ENCODE measurements at places on chromosomes 13 and 19.
A peak's percentile ranks its signal among the peaks of the same experiment; 100 is the strongest.

GRCh38 chr19:13825489-13826441, 30.5 kb downstream of the ZSWIM4 start:
- no peak for DNase-seq

GRCh38 chr13:110137680-110138009, 169.3 kb downstream of the COL4A1 start:
- peak; percentile 31 for DNase-seq

GRCh38 chr13:50344717-50345116, 329.5 kb downstream of the KCNRG start:
- no peak for DNase-seq

GRCh38 chr13:107065036-107065435, 497.1 kb upstream of the ARGLU1 start:
- DNase-seq = no peak

DNA sequence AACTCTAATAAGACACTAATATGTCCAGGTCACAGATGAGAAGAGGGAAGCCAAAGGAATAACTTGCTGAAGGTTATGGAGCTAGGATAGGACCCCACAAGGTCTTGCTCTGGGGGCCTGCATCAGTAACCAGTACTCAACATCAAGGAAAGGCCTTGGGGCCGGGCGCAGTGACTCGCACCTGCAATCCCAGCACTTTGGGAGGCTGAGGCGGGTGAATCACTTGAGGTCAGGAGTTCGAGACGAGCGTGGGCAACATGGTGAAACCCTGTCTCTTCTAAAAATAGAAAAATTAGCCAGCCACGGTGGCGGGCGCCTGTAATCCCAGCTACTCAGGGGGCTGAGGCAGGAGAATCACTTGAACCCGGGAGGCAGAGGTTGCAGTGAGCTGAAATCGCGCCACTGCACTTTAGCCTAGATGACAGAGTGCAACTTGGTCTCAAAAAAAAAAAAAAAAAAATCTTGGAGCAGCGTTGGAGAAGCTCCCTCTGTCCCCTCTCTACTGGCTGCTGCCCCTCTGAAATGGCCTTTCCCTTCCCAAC, 1.8 kb downstream of the LONP1 start:
- DNase-seq = no peak

- no peak for DNase-seq
These were observed 418.3 kb downstream of the DIAPH3 start for GRCh38 chr13:59745392-59745788.

DNA sequence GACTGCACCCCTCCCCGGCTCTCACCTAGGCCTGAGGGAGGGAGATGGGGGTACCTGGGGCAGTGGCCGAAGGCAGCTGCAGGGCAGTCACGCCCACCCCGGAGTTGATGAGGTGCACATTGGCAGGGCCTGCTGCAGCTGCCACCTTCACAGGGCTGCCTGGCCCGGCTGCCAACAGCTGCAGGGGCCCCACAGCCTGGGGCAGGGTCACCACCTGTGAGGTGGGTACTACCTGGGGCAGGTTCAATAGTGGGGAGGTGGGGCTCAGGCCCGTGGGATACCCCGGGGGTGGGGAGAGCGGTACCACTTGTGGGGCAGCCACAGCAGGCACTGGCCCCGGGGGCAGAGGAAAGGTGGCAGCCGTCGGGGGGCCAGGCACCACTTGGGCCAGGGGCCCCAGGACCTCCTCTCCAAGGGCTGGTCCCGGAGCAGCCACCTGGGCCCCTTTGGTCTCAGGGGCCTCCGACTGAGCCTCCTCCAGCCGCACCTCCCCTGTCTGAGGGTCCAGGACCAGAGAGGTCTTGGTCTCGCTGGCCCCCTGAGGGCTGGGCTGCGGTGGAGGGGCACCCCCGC, 2.7 kb downstream of the SIX5 start:
- no peak for DNase-seq

DNA sequence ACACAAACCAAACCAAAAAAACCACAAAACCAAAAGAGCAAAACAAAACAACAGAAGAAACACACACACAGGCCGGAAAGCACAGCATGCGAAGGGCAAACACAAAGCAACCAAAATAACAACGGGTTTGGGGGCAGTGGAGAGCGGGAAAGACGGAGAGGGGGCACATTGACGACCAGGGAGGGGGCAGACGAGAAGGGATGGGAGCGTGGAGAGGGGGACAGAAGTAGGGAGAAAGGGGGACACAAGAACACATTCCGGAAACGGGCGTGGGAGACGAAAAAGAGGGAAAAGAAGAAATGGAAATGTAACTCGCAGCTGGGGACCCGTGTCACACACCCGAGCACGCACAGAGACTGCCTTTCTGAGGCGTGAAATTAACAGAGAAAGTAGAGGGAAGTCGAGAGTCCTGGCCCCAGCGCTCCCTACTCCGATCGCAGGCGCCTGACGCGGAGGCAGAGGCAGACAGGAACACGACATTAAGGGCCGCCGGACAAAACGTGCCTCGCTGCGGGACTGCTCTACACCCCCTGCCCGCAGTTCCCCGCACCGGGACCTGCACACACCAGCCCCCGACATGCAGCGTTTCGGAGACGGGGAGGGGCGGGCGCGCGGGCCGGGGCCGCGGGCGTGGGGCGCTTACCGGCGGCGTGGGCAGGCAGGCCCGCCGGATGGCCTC, 652 bp downstream of the POU4F1 start:
- DNase-seq = no peak

DNA sequence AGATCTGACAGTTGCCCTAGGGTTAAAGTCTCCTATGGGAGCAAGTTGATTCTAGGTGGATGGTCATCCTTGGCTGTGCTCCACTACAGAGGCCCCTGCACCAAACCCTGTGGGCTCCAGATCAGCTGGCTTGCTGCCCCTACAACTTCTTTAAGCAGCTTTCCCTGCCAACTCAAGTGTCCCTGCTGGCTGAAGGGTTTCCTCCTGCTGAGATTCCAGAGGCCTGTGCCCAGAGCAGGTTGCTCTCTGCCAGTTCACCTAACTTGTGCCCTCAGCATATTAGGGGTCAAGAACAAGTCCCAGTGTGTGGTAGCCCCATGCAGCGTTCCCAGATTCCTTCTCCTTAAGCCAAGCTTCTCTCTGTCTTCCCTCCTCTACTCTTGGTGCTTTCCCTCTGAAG, 85.6 kb downstream of the ZMYM2 start:
- no peak for DNase-seq

- DNase-seq = no peak
These were observed 789.1 kb upstream of the SLITRK5 start for GRCh38 chr13:86882107-86882506.

GRCh38 chr19:48963371-48964204, 1.5 kb upstream of the FTL start:
- DNase-seq = no peak

- no peak for DNase-seq
These were observed 1004.2 kb downstream of the UQCRFS1 start for GRCh38 chr19:28208745-28209144.

- no peak for DNase-seq
These were observed 38.4 kb downstream of the RFX2 start for GRCh38 chr19:6071875-6072274.

- no peak for DNase-seq
These were observed 5.0 kb downstream of the RNF113B start for GRCh38 chr13:98171900-98172589.

DNA sequence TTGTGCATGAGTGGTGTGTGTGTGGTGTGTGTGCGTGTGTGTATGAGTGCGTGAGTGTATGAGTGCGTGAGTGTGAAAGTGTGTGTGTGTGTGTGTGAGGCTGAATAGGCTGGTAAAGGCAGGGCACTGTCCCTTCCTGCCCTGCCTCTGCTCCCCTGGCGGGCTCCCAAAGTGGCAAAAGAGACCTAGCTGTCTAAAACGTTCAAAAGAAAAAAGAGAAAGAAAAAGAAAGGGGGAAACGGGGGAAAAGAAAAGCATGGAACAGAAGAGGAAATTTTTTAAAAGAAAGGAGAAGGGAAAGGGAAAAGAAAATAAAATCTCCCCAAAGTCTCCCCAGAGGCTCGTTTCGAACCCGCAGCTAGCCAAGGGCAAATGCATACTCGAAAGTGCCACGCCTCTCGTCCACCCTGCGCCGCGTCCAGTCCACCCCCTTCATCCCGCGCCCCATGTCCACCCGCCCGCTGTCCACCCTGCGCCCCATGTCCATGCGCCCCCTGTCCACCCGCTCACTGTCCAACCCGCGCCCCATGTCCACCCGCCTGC, 37.0 kb upstream of the FLT1 start:
- no peak for DNase-seq

- no peak for DNase-seq
These were observed 76.8 kb downstream of the TUBGCP3 start for GRCh38 chr13:112510987-112511685.

DNA sequence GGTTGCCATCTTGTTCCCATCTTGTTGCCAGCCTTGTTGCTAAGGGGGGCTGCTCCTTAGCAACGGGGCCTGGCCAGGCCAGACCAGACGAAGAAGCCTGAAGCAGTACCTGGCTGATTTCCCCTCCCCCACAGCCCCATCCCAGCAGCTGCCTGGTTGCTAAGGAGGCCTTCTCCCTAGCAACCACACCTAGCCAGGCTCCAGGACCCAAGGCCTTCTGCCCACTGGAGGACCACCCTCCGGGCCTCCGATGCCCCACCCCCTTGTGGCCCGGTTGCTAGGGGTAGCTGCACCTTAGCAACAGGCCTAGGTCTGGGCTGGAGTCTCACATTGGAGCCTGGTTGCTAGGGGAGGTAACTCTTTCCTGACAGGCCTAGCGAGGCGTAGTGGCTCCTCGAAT, 3.9 kb downstream of the PRRG2 start:
- no peak for DNase-seq

- no peak for DNase-seq
These were observed 1.9 kb upstream of the CRX start for GRCh38 chr19:47819858-47820257.

GRCh38 chr13:112178769-112179168, 111.8 kb downstream of the SOX1 start:
- DNase-seq = no peak

GRCh38 chr19:14561847-14562351, 10.0 kb downstream of the NDUFB7 start:
- no peak for DNase-seq

GRCh38 chr19:23273022-23273589, 22.9 kb upstream of the ZNF724 start:
- no peak for DNase-seq
